Neuronal stem cell (in vitro differentiated cells): ENCODE measurements at places on chromosomes 2 and 18.

GRCh38 chr2:32806857-32807256 lies 139.9 kb upstream of the LTBP1 start:
- DNase-seq, result no peak

- DNase-seq, result no peak
Observed at GRCh38 chr2:3527886-3528785, 8.8 kb upstream of the ADI1 start.

- DNase-seq, result no peak
Observed at GRCh38 chr2:65686928-65687521, 254.6 kb upstream of the SPRED2 start.

DNA sequence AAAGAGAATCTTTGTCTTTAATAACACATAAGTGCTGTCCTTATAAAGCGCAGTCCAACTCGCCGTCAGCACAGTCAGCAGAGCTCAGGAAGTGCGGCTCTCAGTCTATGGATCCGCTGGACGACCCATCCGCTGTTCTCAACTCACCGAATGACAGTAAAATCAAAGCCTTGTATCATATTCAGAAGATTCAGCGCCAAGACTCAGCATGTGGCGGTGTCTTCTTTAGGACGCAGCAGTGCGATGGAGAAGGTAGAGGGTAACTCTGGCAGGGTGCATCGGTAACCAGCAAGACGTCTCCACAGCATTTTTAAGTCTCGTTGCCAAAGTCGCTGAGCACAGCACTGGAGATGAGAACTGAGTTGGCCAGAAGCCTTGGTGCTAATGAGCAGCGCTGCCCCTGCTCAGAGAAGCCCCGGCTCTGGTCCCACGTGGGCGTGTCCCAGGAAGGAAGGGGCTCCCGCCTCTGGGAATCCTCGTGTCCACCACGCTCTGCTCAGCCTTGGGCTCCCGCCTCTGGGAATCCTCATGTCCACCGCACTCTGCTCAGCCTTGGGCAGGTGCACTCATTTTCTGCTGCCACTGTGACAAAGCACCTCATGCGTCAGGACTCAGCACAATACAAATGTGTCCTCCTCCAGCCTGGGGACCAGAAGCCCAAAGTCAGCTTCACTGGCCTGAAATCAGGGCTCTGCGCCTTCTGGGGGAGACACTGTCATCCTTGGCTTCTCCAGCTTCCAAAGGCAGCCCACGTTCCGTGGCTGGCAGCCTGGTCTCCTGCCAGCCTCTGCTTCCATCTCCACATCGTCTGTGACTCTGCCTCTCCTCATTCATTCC lies 238.0 kb upstream of the SALL3 start:
- no peak for DNase-seq

GRCh38 chr2:26717362-26717761 lies 24.8 kb downstream of the KCNK3 start:
- DNase-seq, result no peak

- no peak for DNase-seq
Observed at GRCh38 chr2:195486987-195487644, 169.9 kb upstream of the SLC39A10 start.

GRCh38 chr2:38498045-38498481 lies 104.7 kb downstream of the HNRNPLL start:
- DNase-seq, result no peak
